ENCODE measurements at places on chromosomes 12 and 14.

GRCh38 chr12:103640410-103640809 is 53.3 kb downstream of the STAB2 start:
- no peak for DNase-seq

- no peak for DNase-seq
Measured at GRCh38 chr12:39675263-39675662, 55.7 kb upstream of the ABCD2 start.

- no peak for DNase-seq
Measured at GRCh38 chr12:67517181-67517887, 131.2 kb upstream of the DYRK2 start.

- DNase-seq, result no peak
Measured at GRCh38 chr12:21907948-21908837, 33.0 kb downstream of the ABCC9 start.

DNA sequence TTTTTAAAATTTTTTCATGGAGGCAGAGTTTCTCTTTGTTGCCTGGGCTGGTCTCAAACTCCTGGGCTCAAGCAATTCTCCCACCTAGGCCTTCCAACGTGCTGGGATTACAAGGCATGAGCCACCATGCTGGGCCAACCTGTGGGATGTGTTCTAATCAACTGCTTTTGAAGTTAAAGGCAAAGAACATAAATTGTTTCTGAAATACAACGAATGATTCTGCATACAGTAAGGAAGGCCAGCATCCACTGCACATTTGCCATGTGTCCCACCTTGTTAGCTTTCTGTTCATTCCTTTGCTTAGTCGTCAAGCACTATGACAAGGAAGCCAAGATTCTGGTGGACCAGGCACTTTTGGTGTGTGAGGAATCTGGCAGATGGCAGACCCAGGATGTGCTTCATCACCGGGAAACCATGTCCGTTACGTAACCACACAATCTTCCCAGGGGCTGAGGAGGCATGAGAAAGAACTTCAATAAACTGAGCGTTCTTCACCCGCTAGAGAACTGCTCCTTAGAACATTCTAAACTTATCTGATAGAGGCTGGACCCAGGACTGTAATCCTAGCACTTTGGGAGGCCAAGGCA is 24.5 kb downstream of the MOK start:
- no peak for DNase-seq

DNA sequence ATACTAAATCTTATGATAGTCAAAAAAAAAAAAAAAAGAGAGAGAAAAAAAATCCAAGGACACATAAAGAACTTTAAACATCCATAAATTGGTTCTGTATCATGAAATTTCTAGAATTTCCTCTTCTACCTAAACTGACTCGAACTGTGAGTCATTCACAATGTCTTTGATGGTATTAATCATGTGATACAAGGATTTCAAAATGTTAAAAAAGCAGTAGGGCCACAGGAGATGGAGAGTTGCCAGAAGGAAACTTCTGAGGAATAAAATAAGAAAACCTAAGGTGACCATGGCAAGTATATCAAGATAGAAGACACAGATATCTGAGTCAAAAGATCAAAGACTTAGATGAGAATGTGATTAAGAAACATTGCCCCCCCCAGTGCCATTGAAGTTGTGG is 1320.9 kb upstream of the FLRT2 start:
- DNase-seq, result no peak

- DNase-seq, result no peak
Measured at GRCh38 chr12:31974673-31975072, 15.5 kb downstream of the RESF1 start.

DNA sequence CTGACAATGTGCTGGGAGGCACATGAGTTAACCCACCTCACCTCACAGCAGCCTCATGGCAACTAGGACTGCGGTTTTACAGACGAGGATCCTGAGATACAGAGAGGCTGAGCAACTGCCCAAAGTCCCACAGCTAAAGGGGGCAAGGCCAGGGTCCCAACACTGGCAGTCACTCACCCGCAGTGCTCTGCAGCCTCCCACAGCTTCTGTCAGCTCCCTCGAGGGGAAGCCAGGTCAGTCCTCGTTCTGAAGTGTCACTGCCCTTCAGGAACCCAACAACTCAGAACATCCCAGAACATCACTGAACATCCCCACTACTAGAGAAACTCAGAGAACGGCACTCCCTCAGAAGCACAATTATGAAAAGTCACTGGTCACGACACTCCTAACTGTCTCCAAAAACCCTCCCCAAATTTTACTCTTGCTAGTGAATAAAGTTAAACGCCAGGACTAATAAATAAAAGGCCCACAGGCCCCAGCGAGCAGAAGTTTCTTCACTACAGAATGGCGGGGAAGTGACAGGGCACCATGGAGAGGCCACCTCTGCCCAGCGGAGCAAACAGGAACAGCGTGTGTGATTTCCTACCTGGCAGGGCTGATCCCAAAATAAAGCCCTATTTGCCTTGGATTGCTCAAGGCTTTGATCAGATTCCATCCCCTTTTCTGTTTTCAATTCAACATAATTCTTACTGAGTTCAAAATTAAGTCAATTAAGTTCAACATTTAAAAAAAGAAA is 75.1 kb downstream of the TTC7B start:
- no peak for DNase-seq

Data from CD4-positive, alpha-beta T cell treated with Interferon gamma for 1 hour (primary cell).